ENCODE measurements at places on chromosomes 1 and 21. TPM values are rescaled to one million over a fixed set of nuclear protein-coding genes. Genes with fewer than 3 reads are reported as not detected.

GRCh38 chr1:154546264-154547063 lies 12.0 kb downstream of the UBE2Q1 start:
- peaks cover 9% of the 10 kb centered on the region for H3K4me1 ChIP-seq
- no peak overlapping the region for H3K27ac ChIP-seq
- peaks cover 25% of the 10 kb centered on the region for H3K36me3 ChIP-seq
- peak; percentile 69 for DNase-seq

GRCh38 chr1:211908453-211908852 lies 77.9 kb upstream of the LPGAT1 start:
- no peak overlapping the region for H3K27ac ChIP-seq
- H3K4me1 ChIP-seq: no peaks in the 10 kb centered on the region
- DNase-seq: no peak
- H3K36me3 ChIP-seq: peaks cover 1% of the 10 kb centered on the region
- peaks cover 20% of the 10 kb centered on the region for H3K27me3 ChIP-seq

GRCh38 chr1:93442008-93442666 lies 5.8 kb upstream of the FNBP1L start:
- no peak overlapping the region for H3K4me3 ChIP-seq
- peaks cover 3% of the 10 kb centered on the region for H3K4me1 ChIP-seq
- no peaks in the 10 kb centered on the region for H3K36me3 ChIP-seq
- DNase-seq: no peak
- no peak overlapping the region for H3K27ac ChIP-seq

DNA sequence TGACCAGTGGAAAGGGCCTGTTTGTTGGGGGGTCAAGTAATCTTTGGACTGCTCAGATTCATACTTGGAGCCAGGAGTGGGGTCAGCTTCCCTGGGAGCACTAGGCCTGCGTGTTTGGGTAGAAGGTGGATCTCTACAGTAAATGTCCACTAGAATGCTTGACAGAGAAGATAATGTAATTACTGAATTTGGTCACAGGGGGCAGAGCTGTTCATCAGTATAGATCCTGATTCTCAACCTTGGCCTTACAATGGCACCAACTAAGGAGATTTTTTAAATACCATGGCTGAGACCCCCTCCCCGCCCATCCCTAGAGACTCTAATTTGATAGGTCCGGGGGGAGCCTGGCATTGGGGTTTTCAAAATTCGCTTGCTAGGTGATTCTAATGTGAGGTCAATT lies 217.5 kb upstream of the PLXNA2 start:
- H3K36me3 ChIP-seq: no peaks in the 10 kb centered on the region
- H3K27me3 ChIP-seq: peaks cover 2% of the 10 kb centered on the region
- no peak for DNase-seq
- H3K27ac ChIP-seq: no peak overlapping the region

GRCh38 chr1:64955097-64956009 lies 11.0 kb downstream of the JAK1 start:
- H3K27ac ChIP-seq: no peak overlapping the region
- no peaks in the 10 kb centered on the region for H3K27me3 ChIP-seq
- peaks cover 3% of the 10 kb centered on the region for H3K36me3 ChIP-seq

DNA sequence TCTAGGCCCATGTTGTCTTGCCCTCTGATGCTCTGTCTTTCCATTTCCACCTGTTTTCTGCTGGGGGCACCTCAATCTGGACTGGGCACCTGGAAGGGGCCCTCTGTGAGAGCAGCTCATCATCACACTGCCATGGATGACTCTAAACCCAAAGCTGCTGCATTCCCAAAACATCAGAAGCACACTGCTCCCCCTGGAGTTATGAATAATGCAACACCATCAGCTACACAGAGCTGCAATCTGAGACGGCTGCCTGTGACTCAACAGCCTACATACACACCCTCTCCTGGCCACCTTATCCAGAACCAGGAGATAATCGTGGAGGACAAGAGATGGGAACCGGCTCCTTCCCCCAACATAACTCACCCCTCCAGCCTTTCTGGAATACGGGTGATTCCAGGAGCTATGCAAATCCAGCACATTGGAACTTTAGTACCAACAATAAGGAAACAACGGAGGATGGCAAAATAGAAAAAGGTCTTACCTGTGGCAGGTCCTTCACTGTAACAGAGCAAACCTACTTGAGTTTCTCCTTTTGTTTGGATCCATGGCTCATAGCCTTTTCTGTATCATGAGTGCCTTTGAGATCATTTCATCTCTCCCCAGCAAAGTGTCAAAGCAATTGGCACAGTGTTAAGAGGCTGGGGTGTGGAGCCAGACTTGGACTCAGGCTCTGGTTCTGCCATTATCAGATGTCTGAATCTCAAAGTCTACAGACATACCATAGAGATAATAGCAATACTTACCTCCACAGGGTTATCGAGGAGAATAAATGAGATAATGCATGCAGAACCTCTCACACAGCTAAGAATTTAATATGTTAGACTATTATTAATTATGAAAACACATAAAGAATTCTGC lies 29.3 kb downstream of the AK2 start:
- no peak overlapping the region for H3K4me3 ChIP-seq
- peaks cover 45% of the 10 kb centered on the region for H3K36me3 ChIP-seq
- no peak overlapping the region for H3K27ac ChIP-seq

GRCh38 chr21:27369234-27369633 lies 402.3 kb upstream of the ADAMTS5 start:
- no peaks in the 10 kb centered on the region for H3K4me1 ChIP-seq
- H3K36me3 ChIP-seq: no peaks in the 10 kb centered on the region
- H3K4me3 ChIP-seq: no peak overlapping the region
- no peaks in the 10 kb centered on the region for H3K27me3 ChIP-seq
- H3K27ac ChIP-seq: no peak overlapping the region
- DNase-seq: no peak

DNA sequence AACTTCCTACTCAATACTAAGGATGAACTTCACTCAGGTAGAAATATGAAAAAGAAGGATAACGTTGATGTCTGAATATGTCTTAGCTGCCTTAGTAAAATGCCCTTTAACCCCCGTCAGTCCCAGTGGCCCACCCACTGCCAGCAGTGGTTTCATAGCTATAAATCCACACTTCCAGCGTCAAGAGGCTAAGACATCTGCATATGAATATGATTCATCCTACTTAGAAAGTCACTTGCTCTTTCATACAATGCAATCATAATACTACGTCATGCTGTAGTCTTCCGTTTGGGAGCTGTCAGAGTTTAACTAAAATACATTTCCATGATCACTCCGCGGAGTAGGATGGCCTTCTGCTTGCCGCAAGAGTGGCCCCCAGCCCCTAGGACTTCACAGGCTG lies 247.3 kb downstream of the SDCCAG8 start:
- no peak overlapping the region for H3K4me3 ChIP-seq
- no peak for DNase-seq
- peaks cover 22% of the 10 kb centered on the region for H3K36me3 ChIP-seq

GRCh38 chr1:54091666-54092065 lies 38.3 kb downstream of the TCEANC2 start:
- H3K27me3 ChIP-seq: no peaks in the 10 kb centered on the region
- peaks cover 3% of the 10 kb centered on the region for H3K4me1 ChIP-seq

- peaks cover 14% of the 10 kb centered on the region for H3K4me1 ChIP-seq
- H3K4me3 ChIP-seq: no peak overlapping the region
- no peak for DNase-seq
- no peaks in the 10 kb centered on the region for H3K36me3 ChIP-seq
- peaks cover 32% of the 10 kb centered on the region for H3K27me3 ChIP-seq
Measured at GRCh38 chr1:186611156-186611555, 69.1 kb downstream of the PTGS2 start.

DNA sequence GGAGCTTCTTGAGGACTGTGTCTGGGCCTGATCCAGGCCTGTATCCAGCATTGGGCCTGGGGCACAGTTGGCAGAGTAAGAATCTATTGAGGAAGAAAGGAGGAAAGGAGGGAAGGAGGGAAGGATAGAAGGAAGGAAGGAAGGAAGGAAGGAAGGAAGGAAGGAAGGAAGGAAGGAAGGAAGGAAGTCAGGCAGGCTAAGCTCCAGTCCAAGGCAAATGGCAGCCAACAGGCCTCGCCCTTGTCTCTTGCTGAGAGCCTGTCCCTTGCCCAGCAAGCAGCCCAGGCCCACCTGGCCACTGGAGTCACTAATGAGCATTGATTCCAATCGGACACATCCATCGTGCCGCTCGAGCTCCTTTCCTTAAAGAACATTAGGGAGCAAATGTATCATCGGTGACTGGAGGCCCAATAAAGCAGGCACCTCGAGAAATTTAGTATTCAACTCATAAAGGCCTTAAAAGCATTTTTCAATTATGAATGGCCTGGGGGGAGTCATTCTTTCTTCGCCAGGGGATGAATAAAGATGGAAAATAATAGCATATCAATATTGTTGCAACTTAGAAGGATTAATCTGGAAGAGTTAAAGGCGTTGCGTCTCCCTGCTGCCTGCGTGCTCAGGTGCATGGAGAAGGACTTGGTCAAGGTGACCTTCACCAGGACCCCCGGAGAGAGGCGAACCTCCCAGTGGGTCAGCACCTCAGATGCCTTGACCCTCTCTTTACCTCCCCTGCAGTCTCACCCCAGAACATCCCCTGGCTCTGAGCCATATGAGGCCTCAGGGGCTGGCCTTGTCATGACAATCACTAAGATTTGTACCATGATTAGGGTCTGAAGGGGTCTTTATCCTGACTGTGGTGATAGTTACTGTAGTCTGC lies 144.5 kb upstream of the RUNX3 start:
- H3K4me3 ChIP-seq: no peak overlapping the region
- peaks cover 8% of the 10 kb centered on the region for H3K36me3 ChIP-seq

Gene SH3D21
- 5.5 TPM for total RNA-seq

Gene ADPRS
- total RNA-seq: 35.4 TPM

Gene NR1I3
- not detected for total RNA-seq

Gene POGK
- total RNA-seq: 41.0 TPM

Gene FCER1G
- 5.8 TPM for total RNA-seq

Gene PKP1
- not detected for total RNA-seq

Gene OLIG2
- not detected for total RNA-seq

Data from activated CD8-positive, alpha-beta memory T cell treated with anti-CD3 and anti-CD28 coated beads, Interleukin-2, amount 10 ng/mL, durations not matched to agents 7 days and 5 days (primary cell).